ENCODE measurements at places on chromosomes 7 and 10.

- peak; percentile 19 for DNase-seq
These were observed 52.9 kb downstream of the NRAP start for GRCh38 chr10:113610631-113611601.

DNA sequence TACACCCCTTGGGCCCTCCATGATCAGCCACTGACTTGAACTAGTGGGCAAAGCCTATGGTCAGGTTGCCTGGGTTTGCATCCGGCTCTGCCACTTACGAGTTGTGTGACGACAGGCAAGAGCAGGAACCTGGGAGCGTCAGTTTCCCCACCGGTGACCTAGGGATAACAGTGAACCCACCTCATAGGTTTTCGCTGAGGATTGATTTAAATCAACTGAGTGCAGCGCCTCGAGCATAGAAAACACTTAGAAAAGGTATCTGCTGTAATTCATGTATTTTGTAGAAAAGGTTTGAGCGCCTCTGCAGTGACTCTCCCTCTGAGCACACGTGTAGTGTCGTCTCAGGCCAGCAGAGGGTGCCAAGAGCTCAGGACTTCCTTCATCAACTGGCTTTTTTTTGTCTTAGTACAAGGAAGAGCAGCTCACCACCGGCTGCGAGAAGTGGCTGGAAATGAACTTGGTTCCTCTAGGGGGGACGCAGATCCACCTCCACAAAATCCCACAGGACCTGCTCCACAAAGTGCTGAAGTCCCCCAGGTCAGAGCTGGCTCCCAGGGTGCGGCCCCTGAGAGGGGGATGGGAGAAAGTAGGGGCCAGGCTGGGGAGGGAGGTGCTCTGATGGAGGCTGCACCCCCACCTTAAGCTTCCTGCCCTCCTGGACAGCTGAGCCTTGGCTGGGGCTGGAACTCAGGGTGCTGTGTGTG, 27.7 kb downstream of the BTBD16 start:
- DNase-seq, result peak; percentile 83

DNA sequence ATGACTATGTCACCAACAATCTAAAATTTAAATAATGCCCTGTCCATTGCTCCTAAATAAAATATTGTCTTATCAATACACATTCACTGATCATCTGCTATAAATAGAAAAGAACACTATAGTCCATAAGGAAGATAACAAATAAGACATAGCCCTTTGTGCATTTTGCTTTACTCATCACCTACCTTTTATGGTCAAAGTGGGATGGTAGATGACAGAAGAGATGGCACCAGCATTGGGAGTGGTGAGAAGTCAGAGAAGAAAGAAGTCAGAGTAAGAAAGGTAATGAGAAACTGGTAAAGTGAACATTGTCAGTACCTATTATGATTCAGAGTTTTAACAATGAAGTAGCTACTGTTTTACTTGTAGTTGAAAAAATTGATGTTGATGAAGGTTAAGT, 31.1 kb downstream of the SEMA3E start:
- no peak for DNase-seq

GRCh38 chr10:12438919-12439692, 89.8 kb downstream of the CAMK1D start:
- no peak for DNase-seq

DNA sequence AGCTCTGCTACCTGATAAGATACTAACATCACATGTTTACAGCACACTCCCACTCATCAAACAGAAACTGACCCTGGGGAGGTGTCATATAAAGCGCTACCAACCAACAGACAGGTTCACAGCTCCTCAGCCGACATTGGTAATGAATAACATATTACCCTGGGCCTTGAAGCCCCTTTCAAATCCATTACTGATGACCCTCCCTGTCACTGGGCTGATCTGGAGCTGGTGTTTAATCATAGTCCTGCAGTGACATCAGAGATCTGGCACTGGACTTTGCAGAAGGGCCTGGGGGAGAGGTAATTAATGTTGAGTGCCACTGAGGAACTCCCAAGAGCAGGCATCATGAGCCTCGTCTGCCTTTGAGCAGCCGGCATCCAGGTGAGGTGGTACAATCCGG, 306.5 kb upstream of the NFE2L3 start:
- DNase-seq, result no peak

- no peak for DNase-seq
These were observed 711 bp downstream of the KIF20B start for GRCh38 chr10:89702121-89702480.

DNA sequence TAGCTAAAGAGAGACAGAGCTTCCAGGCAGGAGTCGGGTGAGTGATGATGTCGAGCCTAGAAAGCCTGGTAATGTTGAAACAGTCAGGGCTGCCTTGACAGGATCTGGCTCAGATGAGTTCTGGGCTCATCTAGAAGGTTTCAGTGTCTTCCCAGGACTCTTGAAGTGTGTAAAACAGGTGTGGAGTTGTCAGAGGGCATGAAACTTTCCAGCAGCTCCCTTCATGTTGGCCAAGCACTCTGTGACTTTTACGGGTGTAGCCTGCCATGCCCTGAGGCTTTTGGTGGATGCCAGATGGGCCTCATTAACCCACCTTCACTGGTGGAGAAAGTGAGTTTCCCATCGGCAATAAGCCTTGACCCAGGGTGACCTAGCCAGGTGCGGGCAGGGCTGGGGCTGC, 66.4 kb upstream of the PDCD4 start:
- DNase-seq, result no peak

DNA sequence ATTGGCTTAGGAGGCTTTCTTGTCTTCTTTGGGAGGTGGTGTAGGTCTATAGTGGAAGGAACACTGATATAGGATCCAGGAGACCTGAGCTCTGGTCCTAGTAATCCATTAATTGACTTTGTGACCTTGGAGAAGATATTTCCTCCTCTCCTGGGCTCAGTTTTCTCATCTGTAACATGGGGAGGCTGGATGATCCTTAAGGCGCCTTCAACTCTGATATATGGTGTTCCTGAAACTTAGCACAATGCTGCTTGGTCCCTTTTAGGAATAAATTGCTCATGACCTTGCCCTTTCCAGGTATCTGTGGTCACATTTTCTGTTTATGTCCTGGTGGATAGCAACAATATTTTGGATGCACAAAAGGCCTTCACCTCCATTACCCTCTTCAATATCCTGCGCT, 25.3 kb downstream of the ABCC2 start:
- DNase-seq, result no peak

GRCh38 chr10:84095811-84096497, 43.4 kb upstream of the GHITM start:
- DNase-seq, result no peak

DNA sequence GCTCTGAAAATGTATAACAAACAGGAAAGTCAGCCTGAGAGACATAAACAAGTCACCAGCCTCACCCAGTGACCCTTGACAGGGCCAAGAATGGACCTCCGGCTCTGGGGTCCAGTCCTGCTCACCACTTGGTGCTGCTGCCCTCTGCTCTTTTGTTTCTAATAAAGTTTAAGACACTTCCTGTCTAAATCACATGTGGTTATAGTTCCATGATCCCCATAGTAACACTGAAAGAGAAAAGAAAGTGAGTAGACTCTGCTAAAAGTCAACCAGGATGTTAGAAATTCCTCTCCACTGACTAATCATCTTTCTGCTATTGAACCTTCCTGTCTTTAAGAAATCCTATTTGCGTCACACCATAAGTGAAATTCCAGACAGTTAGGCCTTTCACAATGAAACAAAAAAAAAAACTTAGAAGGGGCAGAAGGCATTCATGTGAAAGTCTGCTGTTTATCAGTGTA, 179.2 kb upstream of the BET1 start:
- no peak for DNase-seq

DNA sequence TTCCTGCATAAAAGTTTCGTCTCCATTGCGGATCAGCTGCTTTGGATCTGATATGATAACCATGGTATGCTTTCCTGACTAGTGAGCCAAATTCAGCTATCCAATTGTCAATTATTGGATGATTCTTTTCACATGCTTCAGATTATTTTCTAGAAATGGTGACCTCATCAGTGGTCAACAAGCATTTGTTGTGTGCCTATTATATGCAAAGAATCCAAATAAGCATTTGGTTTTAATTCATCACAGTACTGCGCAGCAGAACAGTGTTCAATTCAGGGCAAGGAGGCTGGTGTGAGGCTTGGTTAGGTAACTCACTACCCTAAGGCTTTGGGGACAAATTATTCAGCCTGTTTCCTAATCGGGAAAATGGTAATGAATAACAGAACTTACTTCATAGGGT, 200.5 kb downstream of the SKAP2 start:
- no peak for DNase-seq

- DNase-seq, result peak; percentile 86
These were observed 465 bp downstream of the SEPHS1 start for GRCh38 chr10:13347500-13348156.

- DNase-seq, result no peak
These were observed 121.5 kb upstream of the PRR15 start for GRCh38 chr7:29442146-29442545.

GRCh38 chr7:120033114-120033513, 239.9 kb upstream of the KCND2 start:
- DNase-seq, result no peak

GRCh38 chr10:77700086-77700485, 62.5 kb upstream of the KCNMA1 start:
- DNase-seq, result no peak

GRCh38 chr10:5894873-5895272, 4.8 kb downstream of the FBH1 start:
- DNase-seq, result no peak
